ENCODE measurements at places on chromosomes 1 and 21.

GRCh38 chr1:186864296-186864695, 35.5 kb downstream of the PLA2G4A start:
- no peak for DNase-seq

DNA sequence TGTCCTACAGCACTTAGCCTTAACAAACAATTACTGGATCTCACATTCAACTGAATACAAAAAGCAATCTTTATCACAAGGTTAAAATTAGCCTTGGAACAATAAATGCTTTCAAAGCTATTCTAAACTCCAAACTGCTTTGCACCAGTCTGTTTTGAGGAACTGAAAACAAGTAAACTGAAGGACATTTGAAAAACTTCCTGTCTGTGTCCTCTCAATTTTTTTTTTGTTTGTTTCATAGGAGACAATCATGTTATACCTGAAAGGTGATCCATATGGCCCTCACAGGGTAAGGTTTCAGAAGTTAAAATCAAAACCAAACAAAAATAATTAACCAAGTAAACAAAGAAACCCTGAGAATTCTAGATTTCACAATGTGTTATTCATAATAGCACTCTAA, 459.1 kb downstream of the DPYD start:
- no peak for DNase-seq

DNA sequence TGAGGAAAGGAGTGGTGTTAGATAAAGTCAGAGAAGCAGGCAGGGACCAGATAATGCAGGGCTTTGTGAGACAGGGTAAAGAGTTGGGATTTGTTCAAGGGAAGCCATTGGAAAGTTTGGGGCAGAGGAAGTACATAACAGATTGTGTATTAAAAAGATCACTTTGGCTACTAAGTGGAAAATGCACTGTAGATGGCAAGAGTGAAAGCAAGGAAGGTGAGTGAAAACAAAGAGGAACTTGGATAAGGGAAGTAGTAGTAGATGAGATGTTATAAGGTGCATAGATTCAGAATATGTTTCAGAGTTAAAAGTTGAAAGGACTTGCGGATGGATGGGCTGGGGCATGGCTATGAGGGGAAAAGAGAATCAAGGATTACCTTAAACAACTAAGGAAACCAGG, 17.4 kb downstream of the MRPL39 start:
- DNase-seq, result no peak

- DNase-seq, result no peak
These were observed 4.3 kb upstream of the MIIP start for GRCh38 chr1:12015001-12015491.

DNA sequence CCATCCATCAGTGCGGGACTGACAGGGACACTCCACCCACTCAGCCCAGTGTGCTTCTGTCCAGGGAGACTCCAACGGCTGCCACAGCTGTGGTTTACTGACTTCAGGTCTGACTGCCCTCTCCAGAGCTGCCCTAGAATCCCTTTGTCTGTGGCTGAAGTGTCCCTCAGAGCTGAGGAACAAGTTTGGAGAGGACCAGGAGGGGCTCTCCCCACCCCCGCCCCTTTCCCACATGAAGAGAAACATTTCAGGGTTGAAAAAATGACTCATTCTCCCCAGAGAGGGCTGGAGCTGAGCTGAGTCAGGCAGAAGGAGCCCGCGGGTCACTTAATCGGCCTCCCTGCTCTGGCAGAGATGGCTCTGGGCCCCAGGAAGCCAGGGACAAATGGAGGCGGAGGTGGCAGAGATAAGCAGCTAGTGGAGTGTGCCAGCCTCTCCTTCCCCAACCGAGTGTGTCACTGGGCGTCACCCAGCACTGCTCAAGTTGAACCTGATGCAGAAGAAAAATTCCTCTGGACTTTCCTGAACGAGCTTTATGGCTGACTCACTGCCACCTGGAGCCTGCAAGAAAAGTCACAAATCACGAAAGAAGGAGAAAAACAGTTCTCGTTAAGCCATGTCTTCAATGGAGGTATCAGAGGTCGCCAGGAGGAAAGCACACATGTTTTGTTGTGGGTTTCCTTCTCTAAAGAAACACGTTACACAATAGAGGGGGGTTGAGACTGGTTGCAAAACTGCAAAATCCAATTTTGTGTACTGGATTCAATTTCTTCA, 34.3 kb upstream of the ECE1 start:
- DNase-seq, result no peak

GRCh38 chr1:96039910-96040309, 681.7 kb upstream of the PTBP2 start:
- no peak for DNase-seq

- DNase-seq, result no peak
These were observed 37.5 kb upstream of the FMN2 start for GRCh38 chr1:240054109-240054701.

GRCh38 chr1:44310006-44310405, 45.1 kb downstream of the ERI3 start:
- no peak for DNase-seq

GRCh38 chr1:179025975-179026812, 500 bp downstream of the FAM20B start:
- peak; percentile 58 for DNase-seq

GRCh38 chr1:65002508-65003315, 36.4 kb upstream of the JAK1 start:
- no peak for DNase-seq

DNA sequence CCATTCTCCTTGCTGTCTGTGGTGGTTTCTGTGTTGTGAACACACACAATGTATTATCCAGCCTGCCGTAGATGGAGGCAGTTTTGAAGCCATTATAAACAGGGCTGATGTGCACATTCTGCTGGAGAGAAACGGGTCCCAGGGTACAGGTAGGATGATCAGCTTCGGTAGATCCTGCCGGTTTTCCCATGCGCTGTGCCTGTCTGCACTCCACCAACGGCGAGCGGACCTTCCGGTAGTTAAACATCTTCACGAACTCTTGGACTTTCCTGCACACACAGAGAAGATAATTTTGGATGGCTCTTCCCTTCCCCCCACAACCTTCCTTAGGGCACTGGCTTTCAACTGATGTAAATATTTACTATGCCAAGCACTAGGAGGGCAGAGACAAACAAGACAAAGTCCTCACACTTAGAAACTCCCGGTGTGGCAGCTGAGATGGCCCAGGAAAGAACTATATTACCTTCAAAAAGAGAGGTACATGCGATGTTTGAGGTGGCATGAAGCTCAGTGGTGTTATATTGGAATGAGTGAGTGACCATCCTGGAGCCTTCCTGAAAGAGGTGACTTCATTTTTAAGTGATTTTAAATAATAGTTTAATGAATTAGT, 41.7 kb downstream of the ALPL start:
- no peak for DNase-seq

Measured in HepG2 (cell line).